Activated T-helper 1 cell treated with Interleukin-2 at 50 U/mL for 16 hours (primary cell): ENCODE measurements at places on chromosomes 1 and 21.

DNA sequence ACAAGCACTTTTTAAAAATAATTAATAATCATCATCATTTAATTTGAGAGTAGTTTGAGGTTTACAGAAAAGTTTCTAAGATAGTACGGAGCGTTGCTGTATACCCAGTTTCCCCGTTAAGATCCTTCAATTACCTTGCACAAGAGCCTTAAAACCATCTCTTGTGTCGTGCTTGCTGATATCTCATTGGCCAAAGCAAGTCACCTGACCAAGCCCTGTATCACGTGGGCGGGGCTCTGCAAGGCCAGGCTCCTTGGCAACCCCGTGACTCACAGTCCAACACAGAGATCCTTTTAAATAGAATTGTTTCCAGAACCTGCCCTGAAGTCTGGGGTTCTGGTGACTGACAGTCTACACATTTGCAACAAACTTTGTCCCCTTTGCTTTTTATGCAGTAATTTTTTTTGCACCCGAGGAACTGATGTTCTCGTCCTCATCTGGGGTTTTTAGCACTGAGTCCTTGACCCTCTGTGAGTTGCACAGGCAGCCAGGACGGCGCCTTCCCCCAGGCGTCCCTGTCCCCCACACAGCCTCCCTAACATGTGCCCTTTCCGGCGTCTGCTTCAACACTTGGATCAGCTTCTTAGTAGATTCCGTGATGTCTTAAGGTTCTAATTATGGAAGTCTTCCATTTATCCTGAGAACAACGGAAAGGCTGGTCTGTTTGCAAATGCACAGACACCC, 183.3 kb upstream of the TMEM51 start:
- no peak for DNase-seq

DNA sequence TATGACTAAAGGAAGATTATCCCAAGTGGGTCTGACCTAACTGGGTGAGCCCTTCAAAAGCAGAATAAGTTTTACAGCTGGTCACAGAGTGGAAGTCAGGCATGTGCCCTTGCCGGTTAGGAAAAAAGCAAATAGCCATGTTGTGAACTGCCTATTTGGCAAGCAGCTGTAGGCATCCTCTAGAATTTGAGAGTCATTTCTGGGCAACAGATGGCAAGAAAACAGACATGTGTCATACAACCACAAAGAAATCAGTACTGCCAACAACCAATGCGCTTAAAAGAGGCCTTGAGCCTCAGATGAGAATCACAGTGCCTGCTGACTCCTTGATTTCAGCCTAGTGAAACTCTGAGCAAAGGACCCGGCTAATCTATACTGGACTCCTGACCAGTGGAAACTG, 26.8 kb downstream of the LRRC53 start:
- no peak for DNase-seq

DNA sequence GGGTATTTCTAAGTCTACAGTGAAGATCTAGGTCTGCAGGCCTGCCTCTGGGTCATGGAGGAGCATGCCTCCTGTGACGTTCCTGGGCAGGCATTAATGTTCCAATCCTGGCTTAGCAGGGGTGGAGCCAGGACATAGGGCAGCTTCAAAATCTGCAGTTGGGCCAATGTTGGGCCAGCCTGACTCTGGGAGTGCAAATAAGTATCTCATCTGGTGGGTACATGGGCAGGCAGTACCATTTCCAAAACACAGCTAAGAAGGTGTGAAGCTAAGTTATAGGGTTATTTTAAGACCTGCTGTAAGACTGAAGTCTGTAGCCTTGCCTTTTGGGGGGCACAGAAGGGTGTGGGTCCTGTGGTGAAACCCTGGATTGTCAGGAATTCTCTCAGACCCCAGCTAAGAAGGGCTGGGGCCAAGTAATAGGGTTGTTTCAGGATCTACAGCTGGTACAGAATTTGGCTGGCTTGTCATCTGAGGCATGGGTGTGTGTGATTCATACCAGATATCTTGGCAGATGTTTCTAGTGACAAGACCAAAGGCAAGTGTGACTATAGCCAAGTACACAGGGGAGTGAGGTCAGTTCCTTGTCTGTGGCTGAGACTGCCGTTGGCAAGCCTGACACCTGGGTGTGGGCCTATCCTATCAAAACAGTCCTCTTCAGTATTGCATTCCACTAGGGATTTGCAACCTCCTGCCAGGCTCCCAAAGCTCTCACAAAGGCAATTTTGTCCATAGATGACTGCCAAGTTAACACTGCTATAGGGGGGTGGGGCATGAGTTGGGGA, 468.7 kb upstream of the B3GALT2 start:
- no peak for DNase-seq

GRCh38 chr1:54323921-54324250, 82.3 kb downstream of the SSBP3 start:
- DNase-seq: no peak

- no peak for DNase-seq
These were observed 28.1 kb downstream of the RNF187 start for GRCh38 chr1:228515200-228515834.

DNA sequence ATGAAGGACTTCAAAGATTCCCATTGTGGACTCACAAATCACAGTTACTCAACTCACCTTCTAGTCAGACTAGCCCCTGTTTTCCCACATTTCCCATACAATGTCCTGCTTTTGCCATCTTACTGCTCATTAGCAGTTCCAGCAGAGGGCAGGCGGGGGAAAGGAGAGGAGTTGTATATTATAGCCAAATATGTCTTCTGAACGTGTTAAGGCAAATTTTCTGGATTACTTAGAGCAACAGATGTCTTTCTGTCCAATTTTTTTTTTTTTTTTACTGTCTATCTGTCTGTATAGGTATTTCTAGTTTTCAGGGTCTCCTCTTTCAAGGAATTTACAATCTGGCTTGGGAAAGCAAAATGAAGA, 29.9 kb upstream of the DDAH1 start:
- DNase-seq: no peak

GRCh38 chr1:172723251-172723650, 64.3 kb downstream of the FASLG start:
- DNase-seq: no peak

DNA sequence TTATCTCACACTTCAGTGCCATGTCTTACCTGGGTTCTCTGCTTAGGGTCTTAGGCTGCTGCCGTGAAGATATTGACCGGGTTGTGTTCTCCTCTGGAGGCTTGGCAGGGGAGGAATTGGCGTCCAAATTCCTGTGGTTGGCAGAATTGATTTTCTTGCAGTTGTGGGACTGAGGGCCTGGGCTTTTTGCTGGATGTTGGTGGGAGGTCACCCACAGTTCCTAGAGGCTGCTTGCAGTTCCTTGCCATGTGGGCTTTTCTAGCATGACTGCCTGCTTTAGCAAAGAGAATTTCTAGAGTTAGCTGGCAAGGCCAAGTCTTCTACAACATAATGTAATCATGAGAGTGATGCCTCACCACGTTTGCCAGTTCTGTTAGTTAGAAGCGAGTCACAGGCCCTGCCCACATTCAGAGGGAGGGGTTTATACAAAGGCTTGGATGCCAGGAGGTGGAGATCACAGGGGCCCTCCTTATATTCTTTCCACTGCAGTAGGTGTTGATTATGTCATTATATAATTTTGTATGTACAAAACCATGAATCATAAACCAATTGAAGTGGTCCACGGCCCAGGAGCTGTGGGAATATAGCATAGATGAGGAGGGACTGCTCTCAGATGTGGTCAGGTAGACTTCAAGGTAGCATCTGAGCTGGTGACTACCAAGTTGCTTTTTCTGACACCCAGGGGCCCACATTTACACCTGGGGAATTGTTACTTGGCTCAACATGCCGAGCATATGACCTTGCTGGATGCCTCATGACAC, 6.6 kb downstream of the UBL4B start:
- DNase-seq: no peak

GRCh38 chr1:50209749-50210148, 101.0 kb downstream of the ELAVL4 start:
- DNase-seq: no peak

- DNase-seq: no peak
These were observed 168.8 kb downstream of the TNR start for GRCh38 chr1:175574566-175574965.

GRCh38 chr1:205017766-205018165, 25.2 kb upstream of the CNTN2 start:
- no peak for DNase-seq

GRCh38 chr1:178683291-178683690, 41.8 kb upstream of the RALGPS2 start:
- DNase-seq: no peak

DNA sequence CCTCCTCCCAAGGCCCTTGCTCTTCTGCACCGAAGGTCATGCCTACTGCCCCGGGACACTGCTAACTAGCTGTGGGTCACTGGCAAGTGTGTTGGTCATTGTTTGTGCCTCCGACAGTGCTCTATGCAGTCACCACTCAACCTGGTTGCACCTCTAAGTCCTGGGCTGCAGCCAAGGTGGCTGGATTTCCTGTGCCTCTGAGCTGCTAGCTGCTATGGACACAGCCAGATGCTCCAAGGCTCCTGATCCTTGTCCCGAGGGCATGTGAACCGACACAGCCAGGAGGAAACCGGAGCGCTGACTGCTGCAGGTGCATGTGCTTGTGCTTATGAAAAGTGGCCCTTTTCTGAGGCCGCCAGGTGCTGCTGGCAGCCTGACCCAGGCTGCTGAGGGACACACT, 14.7 kb upstream of the SPOCD1 start:
- no peak for DNase-seq

- DNase-seq: no peak
These were observed 3.0 kb downstream of the COL6A2 start for GRCh38 chr21:46100906-46101305.

DNA sequence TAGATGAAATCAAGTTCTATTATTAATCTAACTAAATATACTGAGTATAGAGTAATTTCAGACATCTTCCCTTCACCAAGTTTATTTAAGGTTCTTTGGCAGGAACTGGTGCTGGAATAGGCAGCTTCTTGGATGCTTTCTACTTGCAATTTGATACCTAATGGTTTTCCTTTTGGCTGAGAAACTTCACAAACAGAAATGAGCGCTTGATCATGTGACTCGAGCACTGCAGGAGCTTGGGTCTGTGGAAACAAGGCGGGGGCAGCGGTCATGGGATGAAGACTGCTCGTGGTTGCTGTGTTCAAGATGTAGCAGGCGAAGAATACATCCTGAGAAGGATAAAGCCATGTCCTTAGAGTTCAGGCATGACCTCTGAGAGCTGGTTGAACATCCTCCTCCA, 136.8 kb downstream of the PTPRC start:
- no peak for DNase-seq

- DNase-seq: no peak
These were observed 17.3 kb upstream of the ZNF678 start for GRCh38 chr1:227546059-227546458.

DNA sequence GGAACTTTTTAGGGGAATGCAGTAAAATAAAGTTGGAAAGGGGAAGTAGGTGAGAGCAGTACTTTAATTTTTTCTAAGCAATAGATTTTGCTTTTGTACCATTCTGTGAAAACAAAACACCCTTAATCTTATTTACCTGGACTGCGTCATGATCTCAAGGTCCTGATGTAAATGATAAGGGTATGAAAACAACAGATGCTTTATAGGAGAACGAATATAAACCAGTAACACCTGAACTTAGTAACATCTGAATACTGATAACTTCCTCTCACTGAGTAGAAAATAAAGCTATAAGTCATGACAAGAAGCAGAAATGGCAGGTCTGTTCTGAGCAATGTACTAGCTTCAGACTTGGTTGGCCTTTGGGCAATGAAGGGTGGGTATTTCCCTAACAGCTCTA, 77.7 kb downstream of the GDAP2 start:
- DNase-seq: no peak

DNA sequence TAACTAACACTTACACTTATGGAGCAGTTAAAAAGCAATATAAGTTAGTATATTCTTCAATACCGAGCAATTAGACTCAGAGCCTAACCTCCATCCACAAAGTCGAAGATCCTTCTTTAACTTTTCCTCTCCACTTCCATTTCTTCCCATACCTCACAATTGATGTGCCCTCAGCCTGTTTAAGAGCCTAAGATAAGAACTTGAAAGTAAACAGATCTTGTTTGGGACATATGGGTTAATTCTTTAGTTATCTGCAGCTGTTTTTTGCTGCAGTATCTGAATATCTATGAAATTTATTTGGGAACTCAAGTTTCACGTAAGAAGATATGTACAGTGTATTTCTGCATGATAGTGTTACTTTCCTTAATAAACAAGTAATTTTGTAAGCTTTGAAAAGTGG, 51.5 kb downstream of the MIGA1 start:
- no peak for DNase-seq

- DNase-seq: no peak
These were observed 26.0 kb downstream of the SETD4 start for GRCh38 chr21:36034211-36034913.

- no peak for DNase-seq
These were observed 24.2 kb downstream of the CYP4A22 start for GRCh38 chr1:47161298-47162040.

GRCh38 chr1:161779393-161779792, 13.3 kb downstream of the ATF6 start:
- no peak for DNase-seq

DNA sequence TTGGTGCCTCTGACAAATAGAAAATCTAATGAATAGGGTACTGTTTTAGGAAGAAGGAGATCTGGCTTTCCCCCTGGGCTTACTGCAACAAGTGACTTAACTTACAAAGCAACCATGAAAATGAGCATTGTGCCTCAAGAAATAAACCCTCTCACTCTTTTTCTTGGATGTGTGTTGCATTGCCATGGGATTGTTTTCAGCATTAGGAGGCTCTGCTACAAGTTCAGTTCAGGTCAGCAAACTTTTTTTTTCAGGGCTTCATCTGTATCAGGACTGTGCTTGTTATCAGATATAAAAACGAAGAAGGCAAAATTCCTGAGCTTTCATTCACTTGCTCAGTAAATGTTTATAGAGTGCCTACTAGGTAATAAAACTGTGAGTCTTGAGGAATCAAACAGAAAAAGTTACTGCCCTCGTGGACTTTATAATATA, 37.8 kb upstream of the DOCK7 start:
- DNase-seq: no peak

- no peak for DNase-seq
These were observed 6.2 kb upstream of the CPLANE2 start for GRCh38 chr1:16243215-16243610.

DNA sequence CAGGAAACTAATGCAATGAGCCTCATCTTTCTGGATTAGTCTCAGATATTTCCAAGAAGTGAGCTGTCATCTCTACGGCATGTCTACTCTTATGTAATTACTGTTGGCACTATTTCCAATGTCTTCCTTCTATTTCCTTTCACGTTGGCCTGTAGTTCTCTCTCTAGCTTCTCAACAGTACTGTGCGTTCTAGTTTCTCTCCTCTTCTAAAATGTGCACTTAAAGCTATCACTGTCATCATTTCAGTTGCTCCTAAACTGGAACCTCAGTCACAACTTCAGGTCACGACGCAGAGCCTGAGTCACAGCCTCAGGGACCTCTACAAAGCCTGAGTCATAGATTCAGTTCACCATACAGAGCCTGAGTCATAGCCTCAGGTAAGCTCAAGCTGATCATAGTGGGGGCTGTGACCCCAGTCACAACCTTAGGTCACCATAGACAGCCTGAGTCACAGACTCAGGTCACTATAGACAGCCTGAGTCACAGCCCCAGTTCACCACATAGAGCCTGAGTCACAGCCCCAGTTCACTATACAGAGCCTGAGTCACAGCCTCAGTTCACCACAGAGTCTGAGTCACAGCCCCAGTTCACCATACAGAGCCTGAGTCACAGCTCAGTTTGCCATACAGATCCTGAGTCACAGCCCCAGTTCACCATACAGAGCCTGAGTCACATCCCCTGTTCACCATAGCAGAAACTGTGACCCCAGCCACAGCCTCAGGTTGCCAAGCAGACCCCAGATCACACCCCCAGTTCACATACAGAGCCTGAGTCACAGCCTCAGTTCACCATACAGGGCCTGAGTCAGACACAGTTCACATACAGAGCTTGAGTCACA, 13.0 kb downstream of the WNT9A start:
- DNase-seq: no peak
